ENCODE measurements at places on chromosomes 16 and 17. TPM values are rescaled to one million over a fixed set of nuclear protein-coding genes. Genes with fewer than 3 reads are reported as not detected.

DNA sequence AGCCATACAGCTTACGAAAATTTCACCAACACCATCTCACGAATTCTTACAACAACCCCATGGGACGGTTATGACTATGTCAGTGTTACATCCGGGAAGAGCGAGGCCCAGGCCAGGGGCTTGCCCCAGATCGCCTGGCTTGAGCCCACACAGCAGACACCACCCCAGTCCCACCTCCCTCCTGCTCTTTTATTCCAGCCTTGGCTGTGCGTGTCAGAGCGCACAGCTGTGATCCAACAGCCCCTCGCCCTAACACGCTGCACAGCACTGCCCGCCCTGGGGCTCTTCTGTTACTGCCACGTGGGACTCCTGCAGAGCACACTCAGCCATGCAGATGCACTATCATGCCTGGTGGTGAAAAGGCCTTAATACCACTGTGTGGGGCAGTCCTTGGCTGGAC lies 127.9 kb downstream of the ENGASE start:
- no peak overlapping the region for H3K4me3 ChIP-seq
- no peak for DNase-seq
- no peaks in the 10 kb centered on the region for H3K4me1 ChIP-seq
- H3K36me3 ChIP-seq = no peaks in the 10 kb centered on the region
- H3K27ac ChIP-seq = no peak overlapping the region
- H3K27me3 ChIP-seq = peaks cover 14% of the 10 kb centered on the region

GRCh38 chr17:1871756-1872155 lies 42.0 kb downstream of the RPA1 start:
- peaks cover 50% of the 10 kb centered on the region for H3K4me1 ChIP-seq
- peak; percentile 34 for DNase-seq
- no peaks in the 10 kb centered on the region for H3K27me3 ChIP-seq
- H3K36me3 ChIP-seq = peaks cover 29% of the 10 kb centered on the region

GRCh38 chr16:3665508-3665907 lies 11.0 kb downstream of the DNASE1 start:
- DNase-seq = peak; percentile 16
- H3K36me3 ChIP-seq = peaks cover 29% of the 10 kb centered on the region
- H3K27me3 ChIP-seq = no peaks in the 10 kb centered on the region
- H3K4me3 ChIP-seq = no peak overlapping the region

GRCh38 chr16:35207059-35207999 lies 1747.9 kb downstream of the TP53TG3F start:
- no peaks in the 10 kb centered on the region for H3K36me3 ChIP-seq
- DNase-seq = no peak
- H3K27ac ChIP-seq = no peak overlapping the region
- no peak overlapping the region for H3K4me3 ChIP-seq
- H3K27me3 ChIP-seq = no peaks in the 10 kb centered on the region
- no peaks in the 10 kb centered on the region for H3K4me1 ChIP-seq

DNA sequence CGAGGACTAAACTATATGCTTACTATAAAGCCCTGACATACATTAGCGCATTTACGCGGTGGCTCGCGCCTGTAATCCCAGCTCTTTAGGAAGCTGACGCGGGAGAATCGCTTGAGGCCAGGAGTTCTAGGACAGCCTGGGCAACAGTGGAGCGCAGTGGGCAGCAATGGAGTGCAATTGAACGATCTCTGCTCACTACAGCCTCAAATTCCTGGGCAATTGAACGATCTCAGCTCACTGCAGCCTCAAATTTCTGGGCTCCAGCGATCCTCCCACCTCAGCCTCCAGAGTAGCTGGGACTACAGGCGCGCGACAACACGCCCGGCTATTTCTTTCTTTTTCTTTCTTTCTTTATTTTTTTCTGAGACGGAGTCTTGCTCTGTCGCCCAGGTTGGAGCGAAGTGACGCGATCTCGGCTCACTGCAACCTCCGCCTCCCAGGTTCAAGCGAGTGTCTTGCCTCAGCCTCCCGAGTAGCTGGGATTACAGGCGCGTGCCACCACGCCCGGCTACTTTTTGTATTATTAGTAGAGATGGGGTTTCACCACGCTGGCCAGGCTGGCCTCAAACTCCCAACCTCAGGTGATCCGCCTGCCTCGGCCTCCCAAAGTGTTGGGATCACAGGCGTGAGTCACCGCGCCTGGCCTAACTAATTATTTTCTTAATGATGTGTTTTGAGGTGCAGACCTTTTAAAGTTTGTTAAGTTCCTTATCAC lies 506 bp upstream of the COG7 start:
- H3K36me3 ChIP-seq = no peaks in the 10 kb centered on the region
- H3K4me1 ChIP-seq = peaks cover 30% of the 10 kb centered on the region
- no peak for DNase-seq
- peak overlapping the region; percentile 68 for H3K27ac ChIP-seq
- peak overlapping the region; percentile 97 for H3K4me3 ChIP-seq

DNA sequence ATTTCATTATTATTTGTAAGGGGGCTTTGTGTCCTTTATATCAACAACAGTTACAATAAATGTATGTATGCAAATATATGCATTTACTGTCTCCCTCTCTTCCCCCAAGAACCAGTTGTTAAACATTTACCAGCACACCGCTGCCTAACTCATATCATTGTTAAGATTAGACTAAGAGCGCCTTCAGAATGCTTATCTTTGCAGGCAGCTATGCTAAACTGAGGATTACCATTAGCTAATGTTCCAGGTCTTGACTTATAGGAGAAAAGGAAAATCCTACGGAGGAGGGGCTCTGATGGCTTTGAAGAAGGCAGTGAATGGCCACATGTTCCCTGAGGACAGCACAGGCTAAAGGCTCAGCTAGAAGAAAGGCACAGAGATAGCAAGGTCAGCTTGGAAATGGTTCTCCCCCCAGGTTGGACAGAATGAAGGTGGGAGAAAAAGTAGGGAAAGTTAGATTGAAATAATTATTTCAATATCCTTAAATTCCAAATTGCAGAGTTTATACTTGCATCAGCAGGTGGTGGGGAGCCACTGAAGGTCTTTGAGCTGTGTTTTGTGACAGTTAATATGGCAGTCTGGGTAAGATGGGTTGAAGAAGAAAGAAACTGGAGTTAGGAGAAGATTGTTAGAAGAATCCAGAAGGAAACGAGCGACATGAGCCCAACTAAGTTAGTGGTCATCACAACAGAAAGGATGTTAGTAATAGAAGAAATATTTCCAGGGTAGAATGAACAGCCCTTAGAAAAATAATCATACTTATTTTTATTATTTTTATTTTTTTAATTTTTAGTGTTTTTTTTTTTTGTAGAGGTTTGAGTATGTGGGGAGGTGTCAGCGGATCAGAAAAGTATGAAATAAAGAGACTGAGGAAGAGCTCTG lies 87.0 kb upstream of the MAF start:
- DNase-seq = no peak
- no peaks in the 10 kb centered on the region for H3K4me1 ChIP-seq
- no peak overlapping the region for H3K4me3 ChIP-seq
- H3K36me3 ChIP-seq = no peaks in the 10 kb centered on the region

DNA sequence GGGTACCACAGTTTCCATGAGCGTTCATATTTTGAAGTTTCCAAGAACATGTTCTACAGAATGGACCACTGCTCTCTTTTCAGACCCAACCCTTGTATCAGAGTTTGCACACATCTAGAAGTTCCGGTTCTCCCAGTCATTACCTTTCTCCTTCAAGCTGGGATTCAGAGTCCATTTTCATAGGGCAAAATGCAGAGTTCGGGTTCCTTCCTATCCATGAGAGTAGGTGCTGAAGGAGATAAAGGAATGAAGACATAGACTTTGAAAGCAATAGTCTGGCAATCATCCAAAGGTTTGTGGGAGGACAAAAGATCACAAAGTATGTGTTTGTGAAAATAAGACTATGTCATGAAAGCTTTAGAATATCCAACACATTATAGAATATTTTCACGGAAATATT lies 699.6 kb downstream of the MAF start:
- no peak overlapping the region for H3K27ac ChIP-seq
- H3K36me3 ChIP-seq = no peaks in the 10 kb centered on the region
- H3K27me3 ChIP-seq = no peaks in the 10 kb centered on the region

DNA sequence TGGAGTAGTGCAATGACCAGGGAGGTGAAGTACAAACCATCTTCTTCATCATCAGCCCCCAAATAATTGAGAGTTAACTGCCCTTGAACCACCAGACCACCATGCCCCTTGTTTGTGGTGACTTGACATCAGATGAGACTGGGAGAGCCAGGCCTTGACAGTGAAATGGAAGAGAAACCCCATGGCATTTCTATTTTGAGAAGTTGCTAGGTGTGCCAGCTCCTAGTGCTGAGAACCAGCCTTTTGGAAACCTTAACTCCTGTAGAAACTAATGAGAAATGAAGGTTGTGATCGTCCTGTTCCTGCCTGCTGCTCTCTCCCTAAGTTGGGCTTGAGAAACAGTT lies 2.8 kb downstream of the TMEM94 start:
- H3K4me1 ChIP-seq = peaks cover 18% of the 10 kb centered on the region
- no peak overlapping the region for H3K4me3 ChIP-seq
- H3K27me3 ChIP-seq = no peaks in the 10 kb centered on the region
- no peak overlapping the region for H3K27ac ChIP-seq
- DNase-seq = no peak

DNA sequence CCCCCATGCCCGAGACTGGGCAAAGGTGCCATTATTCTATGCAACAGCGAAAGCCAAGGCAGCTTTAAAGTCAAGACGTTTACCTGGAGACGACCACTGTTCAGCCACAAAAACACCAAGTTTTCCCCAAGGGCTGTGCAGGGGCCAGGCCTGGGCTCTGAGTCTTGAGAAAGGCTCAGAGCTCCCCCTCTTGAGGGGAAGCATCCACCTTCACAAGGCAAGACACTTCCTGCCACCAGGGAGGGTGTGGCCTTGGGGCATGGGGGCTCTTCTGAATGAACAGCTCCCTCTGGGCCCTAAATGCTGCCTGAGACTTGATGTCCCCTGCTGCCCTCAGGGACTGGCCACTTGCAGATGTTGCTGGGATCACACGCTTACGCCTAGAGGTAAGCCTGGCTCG lies 26.5 kb downstream of the PDIA2 start:
- H3K4me1 ChIP-seq = peaks cover 14% of the 10 kb centered on the region
- H3K27ac ChIP-seq = no peak overlapping the region
- no peak overlapping the region for H3K4me3 ChIP-seq
- H3K36me3 ChIP-seq = peaks cover 10% of the 10 kb centered on the region

DNA sequence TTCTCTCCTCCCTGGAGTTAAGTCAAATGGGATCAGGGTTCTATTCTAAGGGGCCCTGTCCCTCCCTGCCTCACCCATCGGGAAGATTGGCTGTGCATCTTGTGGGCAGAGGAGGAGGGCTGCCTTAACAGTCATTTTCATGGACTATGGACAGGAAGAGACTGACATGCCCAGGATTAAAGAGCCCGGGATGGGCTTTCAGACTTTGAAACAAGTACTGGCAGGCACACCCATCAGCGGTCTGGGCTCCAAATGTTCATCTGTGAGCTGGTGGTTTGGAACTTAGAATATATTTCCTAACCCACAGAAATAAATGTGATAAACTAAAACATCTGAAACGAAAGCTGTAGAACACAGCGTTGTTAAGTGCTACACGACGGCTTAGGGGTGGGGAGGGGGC lies 6.5 kb downstream of the SLC6A4 start:
- no peaks in the 10 kb centered on the region for H3K4me1 ChIP-seq
- DNase-seq = no peak
- H3K36me3 ChIP-seq = no peaks in the 10 kb centered on the region
- H3K27ac ChIP-seq = no peak overlapping the region
- no peak overlapping the region for H3K4me3 ChIP-seq

DNA sequence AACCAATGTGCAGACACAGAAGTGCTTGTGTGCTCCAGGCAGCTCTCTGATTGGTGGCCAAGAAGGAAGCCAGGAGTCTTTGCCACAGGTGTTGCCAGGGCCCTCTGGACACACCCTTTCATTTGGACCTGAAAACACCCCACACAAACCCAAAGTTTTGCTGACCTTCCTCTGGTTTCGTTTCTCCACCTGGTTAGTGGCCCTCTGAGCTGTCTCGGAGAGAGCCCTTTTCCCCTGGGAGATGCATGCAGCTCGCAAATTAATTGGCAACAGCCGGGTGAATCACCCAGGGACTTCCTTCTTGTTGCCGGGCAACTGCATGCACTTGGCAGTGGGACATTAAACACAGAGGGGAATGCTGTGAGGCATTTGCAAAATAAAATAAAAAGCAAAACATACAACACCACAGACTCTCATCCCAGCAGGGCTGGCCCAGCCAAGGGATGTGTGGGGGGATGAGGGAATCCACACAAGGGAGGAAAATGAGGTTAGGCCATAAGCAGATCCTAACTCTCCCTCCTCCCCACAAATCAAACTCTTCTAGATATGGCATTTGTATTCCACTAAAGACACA lies 286.6 kb downstream of the SOX9 start:
- DNase-seq = no peak
- no peaks in the 10 kb centered on the region for H3K27me3 ChIP-seq
- no peak overlapping the region for H3K27ac ChIP-seq
- no peaks in the 10 kb centered on the region for H3K36me3 ChIP-seq
- H3K4me1 ChIP-seq = no peaks in the 10 kb centered on the region

DNA sequence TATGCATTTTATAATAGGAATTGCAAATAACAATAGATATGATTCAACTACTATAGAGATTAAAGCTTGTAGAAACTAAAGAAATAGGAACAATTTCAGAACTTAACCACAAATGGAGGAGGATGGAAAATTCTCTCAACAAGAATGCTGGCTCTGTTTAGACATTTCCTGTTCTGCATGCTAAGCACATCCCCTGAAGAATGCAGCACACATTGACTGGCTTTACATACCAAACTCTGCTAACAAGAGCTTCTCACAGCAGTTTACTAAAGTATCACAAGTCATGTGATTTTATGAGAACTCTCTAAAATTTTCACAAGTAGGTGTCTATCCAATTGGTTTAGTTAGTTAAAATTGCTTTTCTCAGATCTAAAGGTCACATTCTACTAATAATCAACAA lies 85.2 kb downstream of the SPAG9 start:
- peaks cover 28% of the 10 kb centered on the region for H3K4me1 ChIP-seq
- no peaks in the 10 kb centered on the region for H3K27me3 ChIP-seq
- peaks cover 1% of the 10 kb centered on the region for H3K36me3 ChIP-seq
- DNase-seq = no peak

- no peak overlapping the region for H3K4me3 ChIP-seq
- H3K27ac ChIP-seq = peak overlapping the region; percentile 39
- no peaks in the 10 kb centered on the region for H3K27me3 ChIP-seq
- DNase-seq = no peak
- peaks cover 25% of the 10 kb centered on the region for H3K4me1 ChIP-seq
Observed at GRCh38 chr16:31352376-31353115, 2.4 kb upstream of the ITGAX start.

GRCh38 chr17:71180801-71181385 lies 939.9 kb upstream of the SOX9 start:
- H3K27me3 ChIP-seq = no peaks in the 10 kb centered on the region
- no peaks in the 10 kb centered on the region for H3K36me3 ChIP-seq
- H3K4me3 ChIP-seq = no peak overlapping the region
- no peak overlapping the region for H3K27ac ChIP-seq

- H3K4me3 ChIP-seq = no peak overlapping the region
- H3K27me3 ChIP-seq = peaks cover 46% of the 10 kb centered on the region
- H3K27ac ChIP-seq = no peak overlapping the region
- peaks cover 23% of the 10 kb centered on the region for H3K4me1 ChIP-seq
- H3K36me3 ChIP-seq = peaks cover 3% of the 10 kb centered on the region
- no peak for DNase-seq
Observed at GRCh38 chr17:19309701-19310100, 52.8 kb downstream of the B9D1 start.

GRCh38 chr17:36932694-36933511 lies 4.4 kb upstream of the LHX1 start:
- H3K36me3 ChIP-seq = no peaks in the 10 kb centered on the region
- peaks cover 63% of the 10 kb centered on the region for H3K4me1 ChIP-seq
- H3K27ac ChIP-seq = no peak overlapping the region
- peaks cover 90% of the 10 kb centered on the region for H3K27me3 ChIP-seq

SMIM36 gene
- total RNA-seq = not detected

NRN1L gene
- total RNA-seq = not detected

FSCN2 gene
- total RNA-seq = not detected

SLC7A6OS gene
- total RNA-seq = 26.4 TPM

GP1BA gene
- total RNA-seq = not detected

ZSCAN10 gene
- 0.26 TPM for total RNA-seq

CLEC19A gene
- total RNA-seq = not detected

SYT17 gene
- not detected for total RNA-seq

Data from activated naive CD4-positive, alpha-beta T cell treated with anti-CD3 and anti-CD28 coated beads for 36 hours (primary cell).